ENCODE measurements at places on chromosomes 7 and 10.

DNA sequence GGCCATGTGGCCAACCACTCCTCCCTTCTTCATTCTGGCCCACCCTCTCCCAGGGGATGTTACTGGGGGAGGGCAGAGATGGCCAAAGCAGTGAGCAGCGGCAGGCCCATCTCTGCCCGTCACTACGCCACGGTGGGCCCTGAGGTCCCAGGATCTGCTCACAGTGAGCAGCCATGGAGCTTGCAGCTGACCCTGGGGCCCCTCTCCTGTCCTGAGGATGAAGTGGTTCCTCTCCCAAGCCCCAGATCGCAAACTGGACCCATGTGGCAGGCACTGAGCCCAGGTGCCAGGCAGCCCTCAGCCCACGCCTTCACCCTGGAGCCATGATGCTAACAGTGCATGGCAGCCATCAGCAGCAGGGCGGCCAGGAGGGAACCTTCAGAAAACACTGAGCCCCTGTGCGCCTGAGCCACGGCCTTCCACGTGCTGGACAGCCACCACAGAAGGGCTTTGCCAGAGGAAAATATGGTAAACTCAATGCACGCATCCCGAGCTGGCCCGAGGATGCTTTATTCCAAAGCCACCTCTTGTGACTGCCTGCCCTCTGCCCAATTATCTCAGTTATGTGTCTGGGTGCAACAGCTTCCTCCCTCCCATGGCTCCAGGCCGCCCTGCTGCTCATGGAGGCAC is 485.7 kb downstream of the PTPRN2 start:
- no peak for DNase-seq

DNA sequence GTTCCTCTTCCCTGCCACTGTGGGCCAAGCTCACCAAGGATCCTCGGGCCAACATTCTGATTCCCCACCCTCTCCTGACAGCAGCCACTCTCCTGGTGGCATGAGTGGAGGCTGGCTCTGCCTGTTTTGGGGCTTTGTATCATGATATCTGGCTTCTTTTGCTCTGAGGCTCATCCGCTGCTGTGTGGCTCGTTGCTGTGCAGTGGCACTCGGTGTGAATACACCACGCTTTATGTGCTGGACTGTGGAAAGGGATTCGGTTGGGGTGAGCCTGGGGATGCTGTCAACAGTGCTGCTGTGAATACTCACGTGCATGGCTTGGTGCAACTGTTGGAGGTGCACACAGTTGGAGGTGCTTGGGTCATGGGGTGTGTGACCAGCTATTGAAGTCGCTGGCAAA is 208.5 kb downstream of the COBL start:
- no peak for DNase-seq

DNA sequence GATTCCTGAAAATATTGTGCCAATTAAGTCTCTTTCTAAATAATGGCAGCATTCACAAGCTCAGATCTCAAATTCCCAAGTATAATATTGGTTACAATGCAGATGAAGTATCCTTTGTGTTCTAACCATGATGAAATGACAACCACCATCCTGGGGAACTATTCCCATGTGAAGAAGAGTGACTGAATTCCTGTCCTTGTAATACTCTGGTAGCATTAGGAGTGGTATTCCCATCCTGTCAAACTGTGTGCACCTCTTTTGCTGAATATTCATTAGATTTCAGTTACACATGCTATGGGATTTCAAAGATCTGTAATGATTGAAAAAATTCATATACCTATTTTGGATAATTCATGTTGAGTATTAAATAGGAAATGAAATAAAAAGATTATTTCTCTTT is 86.1 kb upstream of the SMIM30 start:
- DNase-seq = no peak

GRCh38 chr10:35390161-35390840 is 54.0 kb downstream of the CCNY start:
- no peak for DNase-seq

GRCh38 chr10:22986771-22987542 is 59.1 kb downstream of the ARMC3 start:
- peak; percentile 55 for DNase-seq

DNA sequence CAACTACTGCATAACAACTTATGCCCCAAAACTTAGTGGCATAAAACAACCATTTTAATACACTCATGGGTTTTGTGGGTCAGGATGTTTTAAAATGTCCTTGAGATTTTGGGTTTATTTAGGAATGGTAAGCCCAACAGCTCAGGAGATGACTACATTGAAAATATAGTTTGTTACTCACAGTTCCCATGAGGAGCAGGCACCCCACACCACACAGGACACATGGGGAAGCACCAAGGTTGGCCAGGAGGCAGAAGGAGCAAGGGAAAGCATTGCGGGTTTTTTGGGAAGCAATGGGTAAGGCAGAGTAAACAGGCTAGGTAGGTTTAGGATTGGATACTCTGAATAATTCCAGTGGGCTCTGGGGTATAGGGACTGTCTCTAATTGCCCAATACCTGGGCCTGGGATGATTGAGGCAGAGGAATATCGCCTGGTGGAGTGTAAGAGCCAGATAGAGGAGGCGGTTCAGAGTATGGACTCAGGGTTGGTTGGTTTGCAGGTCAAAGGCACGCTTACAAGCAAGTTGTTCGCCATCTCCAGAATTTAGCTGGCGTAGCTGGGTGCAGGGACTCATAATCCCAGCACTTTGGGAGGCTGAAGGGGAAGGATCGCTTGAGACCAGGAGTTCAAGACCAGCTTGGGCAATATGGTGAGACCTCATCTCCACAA is 10.0 kb upstream of the MARVELD1 start:
- no peak for DNase-seq

GRCh38 chr10:102796407-102797176 is 40.6 kb downstream of the CYP17A1 start:
- no peak for DNase-seq

Data from RCC 7860 (cell line).